T follicular helper cell (primary cell): ENCODE measurements at places on chromosomes 7 and 10.
A peak's percentile ranks its signal among the peaks of the same experiment; 100 is the strongest.

DNA sequence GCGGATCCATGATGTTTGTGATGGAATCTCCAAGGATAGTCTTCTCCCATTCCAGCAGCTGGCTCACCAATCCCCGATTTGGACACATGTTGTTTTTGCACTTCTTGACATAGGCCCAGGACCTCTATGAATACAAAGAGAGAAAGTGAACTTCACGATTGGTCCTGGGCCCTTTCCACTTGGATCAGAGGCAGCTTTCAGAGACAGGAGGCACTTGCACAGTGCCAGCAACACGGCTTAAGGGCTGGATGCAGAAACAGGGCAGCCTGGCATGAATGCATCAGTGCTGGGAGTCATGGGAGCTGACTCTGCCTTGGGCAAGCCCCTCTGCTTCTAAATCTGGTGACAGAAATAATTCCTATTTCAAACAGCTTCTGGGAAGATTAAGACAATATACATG lies 2.1 kb upstream of the TMEM120A start:
- no peak for DNase-seq

- DNase-seq, result no peak
Measured at GRCh38 chr7:157407512-157408257, 70.9 kb downstream of the DNAJB6 start.

DNA sequence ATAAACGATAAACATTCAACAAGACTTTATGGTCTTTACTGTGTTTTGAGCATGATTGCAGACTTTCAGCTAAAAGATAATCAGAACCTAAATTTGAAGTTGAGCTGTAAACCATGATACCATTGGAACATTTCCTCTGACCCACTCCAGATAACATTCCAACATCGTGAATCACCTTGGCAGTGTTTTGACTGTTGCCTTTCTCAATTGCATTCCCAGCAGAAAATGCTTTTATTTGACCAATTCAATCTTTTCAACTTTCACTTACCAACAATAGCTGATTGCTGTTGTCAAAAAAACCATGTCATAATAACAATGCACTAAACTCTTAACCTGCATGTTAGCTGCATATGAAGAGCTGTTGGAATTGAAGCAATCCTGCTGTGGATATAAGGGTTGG lies 165.5 kb downstream of the MDFIC start:
- DNase-seq, result no peak

GRCh38 chr10:7239312-7239985 lies 171.4 kb downstream of the SFMBT2 start:
- DNase-seq, result no peak

GRCh38 chr10:112950714-112951358 lies 789 bp downstream of the TCF7L2 start:
- peak; percentile 3 for DNase-seq

DNA sequence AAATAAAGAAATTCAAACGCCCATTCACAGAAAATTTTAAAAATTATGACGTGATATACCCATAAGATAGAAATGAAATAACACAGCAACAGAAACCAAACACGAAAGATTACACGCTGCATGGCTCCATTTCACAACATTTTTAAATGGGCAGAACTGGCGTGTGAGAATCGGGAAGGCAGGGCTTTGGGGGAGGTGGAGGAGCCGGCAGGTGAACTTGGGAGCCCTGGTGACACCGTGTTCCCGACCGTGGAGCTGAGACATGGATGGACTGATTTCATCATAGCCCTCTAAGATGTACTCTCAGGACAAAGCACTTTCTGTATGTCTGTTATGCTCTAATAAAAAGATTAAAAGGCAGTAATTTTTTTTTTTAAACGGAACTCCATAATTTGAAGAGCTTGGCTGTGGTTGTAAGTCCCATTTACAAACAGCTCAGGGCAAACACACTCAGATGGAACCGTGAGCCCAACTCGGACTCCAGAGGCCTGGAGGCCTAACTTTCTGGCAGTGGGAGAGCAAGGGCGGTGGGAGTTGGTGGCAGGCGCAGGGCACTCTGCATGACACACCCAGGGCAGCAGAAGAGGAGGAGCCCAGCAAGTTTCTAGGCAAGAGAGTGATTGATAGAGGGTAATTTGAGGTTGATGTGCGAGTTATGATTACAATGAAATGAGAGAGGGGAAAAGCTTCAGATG lies 203.4 kb downstream of the MAD1L1 start:
- DNase-seq, result no peak

DNA sequence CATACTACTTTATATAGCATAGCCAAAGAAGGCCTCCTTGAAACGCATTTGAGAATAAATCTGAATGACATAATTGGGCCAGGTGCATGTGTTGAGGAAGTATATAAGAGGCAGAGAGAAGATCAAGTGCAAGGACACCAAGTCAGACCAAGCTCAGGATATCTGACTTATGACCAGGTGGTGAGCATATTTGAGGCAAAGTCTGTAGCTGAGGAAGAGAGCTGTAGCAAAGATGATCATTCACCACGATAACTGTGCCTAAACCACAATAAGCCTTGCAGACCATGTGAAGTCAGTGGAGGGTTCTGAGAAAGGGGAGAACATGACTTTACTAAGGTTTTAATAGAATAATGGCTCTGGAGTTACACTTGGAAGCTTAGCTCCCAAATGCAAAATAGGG lies 292.3 kb downstream of the SORCS1 start:
- DNase-seq, result no peak
